Activated naive CD8-positive, alpha-beta T cell treated with anti-CD3 and anti-CD28 coated beads, Interleukin-2, amount 10 ng/mL, durations not matched to agents 7 days and 5 days (primary cell): ENCODE measurements at places on chromosomes 3 and 15.

- DNase-seq, result no peak
Observed at GRCh38 chr3:51297333-51297732, 87.8 kb upstream of the MANF start.

DNA sequence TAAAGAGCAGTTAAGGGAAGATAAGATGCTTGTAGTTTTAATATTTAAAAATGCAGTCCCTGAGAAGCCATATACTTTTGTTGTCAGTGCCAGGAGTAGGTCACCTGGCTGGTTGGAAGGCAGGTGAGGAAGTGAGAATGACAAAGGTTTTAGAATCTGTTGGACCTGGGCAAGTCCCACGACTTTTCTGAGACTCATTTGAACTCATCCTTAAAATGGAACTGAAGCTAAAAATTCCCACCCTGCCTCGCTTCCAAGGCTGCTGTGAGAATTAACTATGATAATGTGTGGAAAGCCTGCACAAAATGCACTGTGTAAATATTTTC is 77.1 kb downstream of the IQSEC1 start:
- no peak for DNase-seq

DNA sequence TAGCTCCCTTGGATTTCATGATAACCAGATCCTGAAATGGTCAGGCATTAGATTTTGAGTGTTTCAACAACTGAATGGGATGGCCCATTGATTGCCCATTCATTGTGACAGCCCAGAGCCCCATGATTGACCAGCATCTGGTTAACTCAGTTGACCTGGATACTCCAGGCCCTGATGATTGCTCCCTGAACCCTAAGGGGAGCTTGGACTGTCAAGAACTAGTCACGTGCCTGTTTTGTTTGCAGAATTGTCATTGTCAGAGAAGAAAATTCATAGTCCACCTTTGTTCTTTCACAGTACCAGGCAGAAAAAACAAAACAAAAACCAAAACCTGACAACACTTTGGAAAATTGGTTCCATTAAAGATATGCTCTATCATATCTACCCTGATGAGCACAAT is 241.3 kb upstream of the ONECUT1 start:
- DNase-seq, result no peak

DNA sequence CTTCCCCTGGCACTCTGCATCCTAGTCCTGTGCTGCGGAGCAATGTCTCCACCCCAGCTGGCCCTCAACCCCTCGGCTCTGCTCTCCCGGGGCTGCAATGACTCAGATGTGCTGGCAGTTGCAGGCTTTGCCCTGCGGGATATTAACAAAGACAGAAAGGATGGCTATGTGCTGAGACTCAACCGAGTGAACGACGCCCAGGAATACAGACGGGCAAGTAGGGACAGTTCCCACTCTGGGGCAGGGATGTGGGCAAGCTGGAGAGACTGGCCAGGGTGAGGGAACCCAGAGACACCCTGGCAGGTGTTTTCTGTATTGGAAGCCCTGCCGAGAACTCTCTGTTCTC is 247 bp downstream of the FETUB start:
- no peak for DNase-seq

- DNase-seq, result no peak
Observed at GRCh38 chr3:8519774-8520448, 18.3 kb downstream of the LMCD1 start.

GRCh38 chr3:105862217-105862616 is 6.6 kb downstream of the CBLB start:
- no peak for DNase-seq

- no peak for DNase-seq
Observed at GRCh38 chr3:29080967-29081366, 199.9 kb upstream of the RBMS3 start.

DNA sequence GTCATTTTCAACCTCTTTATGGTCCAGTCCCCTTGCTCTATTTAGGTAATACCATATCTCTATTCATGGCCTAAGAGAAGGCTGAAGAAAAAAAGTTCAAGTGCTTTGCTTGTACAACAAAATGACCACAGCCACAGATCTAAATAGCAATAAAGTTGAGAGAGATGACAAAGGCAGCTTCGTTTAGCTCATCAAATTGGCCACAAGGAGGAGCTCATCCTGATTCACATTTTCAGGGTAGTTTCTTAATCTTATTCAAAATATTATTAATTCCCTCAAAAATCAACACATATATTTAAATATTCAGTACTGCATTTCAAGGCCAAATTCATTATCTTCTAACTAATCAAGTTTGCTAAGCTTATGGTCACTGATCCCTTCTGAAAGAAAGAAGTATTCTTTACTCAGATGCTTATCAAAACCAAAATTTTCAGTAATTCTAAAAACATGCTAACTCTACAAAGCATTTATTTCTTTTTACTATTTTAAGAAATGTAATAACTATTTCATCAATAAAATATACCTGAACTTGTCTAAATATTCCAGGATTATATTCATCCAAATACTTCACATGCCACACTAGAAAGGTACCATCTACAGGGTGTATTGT is 85.5 kb downstream of the DMXL2 start:
- no peak for DNase-seq

- DNase-seq, result peak; percentile 32
Observed at GRCh38 chr3:129039271-129040038, 21.1 kb upstream of the GP9 start.

DNA sequence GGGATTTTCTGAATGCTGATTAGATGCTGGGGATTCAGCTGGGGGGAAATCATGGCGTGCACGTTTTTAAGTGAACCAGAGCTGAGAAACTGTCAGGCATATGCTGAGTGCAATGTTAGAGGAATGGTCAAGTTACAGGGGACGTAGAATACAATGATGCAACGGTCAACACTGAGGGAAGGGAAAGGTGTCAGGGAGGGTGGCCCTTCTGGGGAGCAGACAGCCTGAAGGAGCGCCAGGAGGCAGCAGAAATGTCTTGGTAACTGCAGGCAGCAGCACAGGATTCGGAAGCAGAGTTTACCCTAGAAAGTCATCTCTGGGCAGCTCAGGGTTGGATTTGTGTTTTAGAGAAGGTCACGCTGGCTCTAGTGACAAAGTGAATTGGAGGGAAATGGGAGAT is 47.6 kb upstream of the RGMA start:
- no peak for DNase-seq

- DNase-seq, result no peak
Observed at GRCh38 chr15:96338766-96339618, 8.5 kb downstream of the NR2F2 start.

GRCh38 chr15:33654860-33655259 is 313.4 kb upstream of the CHRM5 start:
- no peak for DNase-seq

DNA sequence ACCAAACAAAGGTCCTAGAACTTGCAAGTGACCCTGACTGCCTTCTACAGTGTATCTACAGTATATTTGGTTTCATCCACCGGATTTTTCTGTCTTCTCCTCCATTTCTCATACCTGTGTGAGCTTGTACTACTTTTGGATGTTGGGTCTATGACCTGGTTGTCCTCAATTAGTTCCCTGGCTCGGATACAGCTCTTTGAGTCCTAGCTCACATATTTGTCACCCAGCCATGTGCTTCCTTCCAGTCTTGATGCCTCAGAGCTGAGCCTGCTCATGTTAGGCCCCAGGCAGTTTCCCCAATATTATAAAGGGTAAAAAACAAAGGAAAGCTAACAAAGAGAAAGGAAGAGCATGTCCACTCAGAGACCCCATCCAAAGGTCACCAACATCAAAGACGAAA is 28.2 kb downstream of the ZNF385D start:
- DNase-seq, result no peak

- no peak for DNase-seq
Observed at GRCh38 chr3:69451594-69451993, 65.7 kb upstream of the FRMD4B start.

DNA sequence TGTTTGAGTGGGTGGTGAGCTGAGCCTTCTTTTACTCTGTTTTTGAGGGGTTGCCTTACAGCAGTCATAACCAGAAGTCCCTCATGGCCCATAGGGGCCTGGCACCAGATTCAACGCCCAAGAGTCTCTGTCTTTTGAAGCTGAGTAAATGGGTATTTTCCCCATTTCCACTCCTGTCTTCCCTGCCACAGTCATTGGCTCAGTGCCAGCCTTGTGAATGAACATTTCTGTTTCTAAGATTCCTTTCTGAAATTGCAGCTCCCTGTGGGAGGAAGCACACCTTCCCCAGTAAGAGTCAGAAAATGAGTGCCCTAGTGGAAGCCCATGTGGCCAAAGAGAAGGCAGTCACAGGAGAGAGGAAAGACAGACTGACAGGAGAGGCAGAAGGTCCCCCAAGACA is 43.7 kb upstream of the POLR2M start:
- DNase-seq, result no peak

GRCh38 chr15:96336596-96337364 is 6.3 kb downstream of the NR2F2 start:
- DNase-seq, result no peak

GRCh38 chr15:63089260-63090043 is 32.2 kb upstream of the LACTB start:
- no peak for DNase-seq

DNA sequence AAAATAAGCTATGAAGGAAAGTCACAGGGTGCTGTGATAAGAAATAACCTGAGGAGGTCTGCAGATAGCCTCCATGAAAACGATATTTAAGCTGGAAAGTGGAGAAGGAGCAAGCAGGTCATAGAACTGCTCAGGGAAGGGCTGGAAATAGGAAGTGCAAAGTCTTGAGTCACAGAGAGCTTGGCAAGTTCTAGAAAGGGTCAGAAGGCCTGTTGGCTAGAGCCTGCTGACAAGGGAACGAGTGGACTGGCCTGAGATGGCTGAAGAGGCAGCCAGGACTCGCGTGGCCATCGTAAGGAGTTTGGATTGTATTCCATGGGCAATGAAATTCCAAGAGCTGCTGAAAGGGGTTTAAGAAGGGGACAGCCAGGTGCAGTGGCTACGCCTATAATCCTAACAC is 64.7 kb upstream of the IL12A start:
- no peak for DNase-seq

- no peak for DNase-seq
Observed at GRCh38 chr15:65085990-65086679, 9.6 kb downstream of the KBTBD13 start.

DNA sequence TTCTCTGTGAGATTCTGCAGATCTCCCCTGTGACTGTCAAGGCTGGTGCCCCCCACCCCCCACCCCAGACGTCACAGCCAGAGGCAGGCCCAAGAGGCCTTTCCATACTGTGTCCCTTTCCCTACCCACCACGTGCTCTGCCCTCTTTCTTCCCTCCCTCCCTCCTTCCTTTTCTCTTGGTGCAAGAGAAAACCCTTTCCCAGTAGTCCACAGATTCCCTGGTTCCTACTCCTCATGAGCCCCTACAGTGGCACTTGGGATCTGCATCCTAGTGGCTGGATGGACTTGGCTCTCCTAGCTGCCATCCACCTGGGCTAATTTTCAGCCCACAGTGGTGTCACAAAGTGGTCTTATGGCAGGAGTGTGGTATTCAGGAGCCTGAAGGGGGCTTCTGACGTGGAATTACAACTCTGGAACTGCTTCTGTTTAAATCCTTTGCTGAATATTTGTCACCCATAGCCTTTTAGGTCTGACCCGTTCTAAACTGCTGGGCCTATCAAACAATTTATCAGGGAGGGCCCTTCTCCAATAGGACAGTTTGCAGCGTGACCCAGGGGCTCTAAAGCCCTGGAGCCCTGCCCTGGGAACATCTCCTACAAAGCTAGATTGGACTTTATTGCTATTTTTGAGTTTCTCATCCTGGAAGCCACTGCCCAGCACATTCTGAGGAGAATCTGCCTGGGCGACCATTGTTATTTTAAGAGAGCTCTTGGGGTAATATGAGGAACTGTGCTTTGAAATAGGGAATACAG is 35.3 kb downstream of the KLF13 start:
- no peak for DNase-seq

- DNase-seq, result no peak
Observed at GRCh38 chr3:103818800-103819199, 1384.0 kb downstream of the ZPLD1 start.

- no peak for DNase-seq
Observed at GRCh38 chr3:186425788-186426730, 64.0 kb upstream of the DGKG start.

DNA sequence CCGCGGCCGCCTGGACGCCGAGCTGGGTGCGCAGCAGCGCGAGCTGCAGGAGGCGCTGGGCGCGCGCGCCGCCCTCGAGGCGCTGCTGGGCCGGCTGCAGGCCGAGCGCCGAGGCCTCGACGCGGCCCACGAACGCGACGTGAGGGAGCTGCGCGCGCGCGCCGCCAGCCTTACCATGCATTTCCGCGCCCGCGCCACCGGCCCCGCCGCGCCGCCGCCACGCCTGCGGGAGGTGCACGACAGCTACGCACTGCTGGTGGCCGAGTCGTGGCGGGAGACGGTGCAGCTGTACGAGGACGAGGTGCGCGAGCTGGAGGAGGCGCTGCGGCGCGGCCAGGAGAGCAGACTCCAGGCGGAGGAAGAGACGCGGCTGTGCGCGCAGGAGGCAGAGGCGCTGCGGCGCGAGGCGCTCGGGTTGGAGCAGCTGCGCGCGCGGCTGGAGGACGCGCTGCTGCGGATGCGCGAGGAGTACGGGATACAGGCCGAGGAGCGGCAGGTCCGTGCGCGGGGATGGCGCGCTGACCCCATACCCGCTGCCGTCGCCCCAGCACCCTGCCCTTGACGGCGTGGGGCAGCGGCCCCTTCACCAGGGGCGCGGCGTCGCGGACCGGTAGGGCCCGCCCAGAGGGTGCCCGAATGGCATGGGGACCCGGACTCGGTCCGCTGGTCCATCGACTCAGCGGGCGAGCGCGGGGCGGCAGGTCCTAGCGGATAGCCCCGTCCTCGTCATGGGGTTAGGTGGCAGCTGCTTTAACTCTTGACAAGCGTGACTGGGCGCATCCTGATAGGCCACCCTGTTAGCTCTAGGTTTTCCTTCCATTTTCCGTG is 848 bp downstream of the SYNM start:
- DNase-seq, result peak; percentile 69

DNA sequence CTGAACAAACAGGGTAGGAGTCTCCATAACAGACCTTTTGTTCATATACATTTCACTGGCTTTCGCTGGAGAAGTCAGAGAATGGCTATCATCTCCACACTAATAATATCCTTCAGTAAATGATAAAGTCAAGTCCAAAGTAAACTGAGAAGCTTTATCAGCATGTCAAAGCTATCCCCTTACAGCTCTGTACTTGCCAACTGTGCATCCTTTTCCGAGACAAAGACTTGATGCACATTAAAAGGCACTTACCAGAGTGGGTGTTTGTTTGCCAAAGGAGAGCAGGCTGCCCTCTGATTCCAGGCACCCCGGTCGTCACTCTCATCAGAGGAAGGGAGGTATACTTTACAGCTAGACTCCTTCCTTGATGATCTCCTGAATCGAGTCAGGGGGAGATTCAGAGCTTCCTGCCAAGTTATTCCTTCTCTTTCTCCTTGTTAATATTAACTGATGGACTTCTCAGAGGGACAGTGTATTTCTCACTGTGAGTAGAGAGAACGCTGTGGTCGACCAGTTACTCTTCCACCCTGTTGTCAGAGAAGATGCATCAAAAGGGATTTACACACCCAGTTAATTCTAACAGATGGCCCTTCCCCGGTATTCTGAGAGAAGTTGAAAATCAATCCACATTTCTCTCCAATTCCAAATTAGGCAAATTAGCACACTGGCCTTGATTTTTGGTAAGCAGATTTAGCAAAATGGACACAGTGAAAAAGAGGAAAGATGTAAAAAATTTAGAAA is 504.7 kb upstream of the NR2F2 start:
- no peak for DNase-seq

GRCh38 chr3:195451373-195452015 is 8.7 kb upstream of the ACAP2 start:
- no peak for DNase-seq
